ENCODE measurements at places on chromosomes 7 and 10.

GRCh38 chr10:57950442-57950974 lies 317.2 kb downstream of the IPMK start:
- DNase-seq: no peak

DNA sequence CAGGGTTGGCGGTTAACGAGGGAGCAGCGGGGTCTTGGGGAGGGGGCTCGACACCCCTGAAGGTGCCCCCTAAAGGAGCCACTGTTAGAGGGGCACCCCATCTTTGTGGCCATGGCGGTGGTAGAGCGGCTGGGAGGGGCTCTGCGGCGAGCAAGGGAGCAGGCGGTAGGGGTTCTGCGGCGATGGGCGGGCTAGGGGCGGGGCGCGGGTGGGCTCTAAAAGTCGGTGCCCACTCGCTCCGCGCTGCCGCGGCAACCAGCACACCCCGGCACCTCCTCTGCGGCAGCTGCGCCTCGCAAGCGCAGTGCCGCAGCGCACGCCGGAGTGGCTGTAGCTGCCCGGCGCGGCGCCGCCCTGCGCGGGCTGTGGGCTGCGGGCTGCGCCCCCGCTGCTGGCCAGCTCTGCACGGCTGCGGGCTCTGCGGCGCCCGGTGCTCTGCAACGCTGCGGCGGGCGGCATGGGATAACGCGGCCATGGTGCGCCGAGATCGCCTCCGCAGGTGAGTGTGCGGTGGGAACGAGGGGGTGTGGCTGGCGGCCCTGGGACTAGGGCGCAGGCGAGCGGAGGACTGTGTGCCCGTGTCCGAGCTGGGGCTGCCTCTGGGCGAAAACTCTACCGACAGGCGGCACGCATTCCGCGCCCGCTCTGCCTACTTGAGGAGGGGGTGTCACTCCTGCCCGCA lies at the start of gene MEST:
Gene MEST (plus strand): TSS at position 245 of the 682 bp plus-strand sequence. CDS start 229 bp downstream, at position 474.
- peak; percentile 87 for DNase-seq

- DNase-seq: no peak
Measured at GRCh38 chr10:75857269-75857846, 425.9 kb downstream of the LRMDA start.

DNA sequence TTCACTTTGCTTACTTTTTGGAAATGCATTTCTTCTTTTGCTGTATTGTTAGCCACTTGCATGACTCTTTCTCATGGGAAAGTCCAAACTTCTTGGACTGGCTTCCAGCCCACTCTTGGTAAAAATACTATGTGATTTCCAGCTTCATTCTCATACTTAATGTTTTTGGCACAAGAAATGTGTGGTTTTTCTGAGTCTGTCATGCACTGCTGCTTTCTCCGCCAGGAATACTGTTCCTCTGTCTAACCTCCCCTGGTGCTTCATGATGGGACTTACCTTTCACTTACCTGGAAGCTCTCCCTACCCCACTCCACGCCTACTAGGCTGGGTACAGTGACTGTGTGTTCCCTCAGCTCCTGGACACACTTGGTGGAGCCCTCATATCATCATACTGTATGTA lies 18.7 kb downstream of the MGAM2 start:
- no peak for DNase-seq

- DNase-seq: no peak
Measured at GRCh38 chr7:28738412-28738811, 219.7 kb downstream of the TRIL start.

DNA sequence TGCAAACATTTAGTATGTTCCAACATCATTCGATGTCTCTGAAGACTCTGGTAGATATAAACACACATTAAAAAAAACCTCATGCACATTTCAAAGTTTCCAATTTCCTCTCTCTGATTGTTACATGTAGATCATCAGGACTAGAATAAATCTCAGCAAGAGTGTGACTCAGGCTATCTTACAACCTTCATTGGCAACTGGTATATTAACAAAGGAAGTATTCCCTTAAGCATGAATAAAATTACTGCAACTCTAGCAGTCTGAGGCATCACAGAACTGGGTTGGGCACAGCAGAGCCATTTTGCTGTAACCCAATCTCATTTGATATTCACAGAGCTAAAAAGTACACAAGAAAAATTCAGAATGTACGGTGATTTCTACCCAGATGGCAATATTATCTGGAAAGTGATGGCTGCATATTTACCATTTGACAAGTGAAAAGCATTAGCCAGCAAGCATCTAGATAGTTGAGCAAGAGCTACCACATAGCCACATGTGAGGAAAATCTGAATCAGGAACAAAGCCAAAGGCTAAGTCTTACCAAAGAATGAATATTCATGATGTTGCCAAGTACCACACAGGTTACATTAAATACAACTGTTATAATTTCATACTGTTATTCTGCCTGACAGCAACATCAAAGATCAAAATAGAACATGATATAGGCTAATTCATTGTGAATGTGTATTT lies 232.2 kb downstream of the CRPPA start:
- no peak for DNase-seq

DNA sequence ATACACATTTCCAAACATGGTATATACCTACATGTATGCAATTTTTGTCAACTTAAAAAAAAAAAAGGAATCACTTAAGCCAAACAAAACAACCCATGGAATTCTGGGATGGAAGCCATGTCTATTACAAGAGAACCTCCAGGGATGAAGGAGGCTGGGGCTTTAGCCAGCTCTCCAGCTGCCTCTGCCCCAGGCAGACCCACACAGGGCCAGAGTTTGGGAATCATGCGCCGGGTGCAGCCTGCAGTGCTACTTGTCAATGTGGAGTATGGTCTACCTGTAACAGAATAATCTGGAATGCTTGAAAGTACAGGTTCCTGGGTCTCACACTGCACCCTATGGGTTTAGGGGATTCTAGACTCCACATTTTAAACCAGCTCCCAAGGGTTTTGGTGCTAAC lies 10.8 kb downstream of the ATP6V0E2 start:
- peak; percentile 32 for DNase-seq
